T-cell (primary cell): ENCODE measurements at places on chromosomes 11 and 22.
A peak's percentile ranks its signal among the peaks of the same experiment; 100 is the strongest.

DNA sequence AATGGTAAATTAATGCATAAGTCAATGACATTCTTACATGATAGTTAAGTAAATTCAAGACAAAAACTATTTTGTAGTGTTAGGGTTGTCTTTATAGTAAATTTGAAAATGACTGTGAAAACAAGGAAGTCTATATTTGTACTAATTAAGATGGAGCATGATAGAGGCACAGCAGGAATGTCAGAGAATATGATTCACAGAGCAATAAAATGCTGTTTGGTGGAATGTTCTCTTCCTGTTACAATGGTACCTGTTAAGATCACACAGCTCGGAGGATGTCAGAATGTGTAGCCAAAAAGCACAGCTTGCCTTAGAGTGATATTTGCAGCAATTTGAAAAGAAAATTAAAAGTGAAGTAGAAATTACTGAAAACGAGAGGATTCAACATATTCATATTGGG, 2339.7 kb upstream of the RAG2 start:
- no peak overlapping the region for H3K4me3 ChIP-seq
- no peaks in the 10 kb centered on the region for H3K4me1 ChIP-seq
- H3K27ac ChIP-seq: no peak overlapping the region
- no peak for DNase-seq
- no peaks in the 10 kb centered on the region for H3K36me3 ChIP-seq

DNA sequence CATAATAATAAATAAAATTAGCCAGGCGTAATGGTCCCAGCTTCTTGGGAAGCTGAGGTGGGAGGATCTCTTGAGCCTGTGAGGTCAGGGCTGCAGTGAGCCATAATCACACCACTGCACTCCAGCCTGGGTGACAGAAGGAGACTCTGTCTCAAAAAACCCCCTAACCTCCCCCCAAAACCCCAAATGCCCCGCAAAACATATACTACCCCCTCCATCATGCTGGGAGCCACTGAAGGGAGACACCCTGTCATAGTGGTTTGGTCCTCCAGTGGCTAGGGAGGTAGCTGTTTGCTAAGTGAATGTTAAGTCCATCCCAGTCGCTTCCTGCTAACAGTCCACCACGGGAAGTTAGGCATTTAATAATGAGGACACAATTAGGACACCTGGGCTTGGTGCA, 125.0 kb downstream of the ABTB2 start:
- H3K36me3 ChIP-seq: no peaks in the 10 kb centered on the region
- peaks cover 12% of the 10 kb centered on the region for H3K27me3 ChIP-seq
- no peak overlapping the region for H3K27ac ChIP-seq
- peaks cover 5% of the 10 kb centered on the region for H3K4me1 ChIP-seq
- H3K4me3 ChIP-seq: no peak overlapping the region

DNA sequence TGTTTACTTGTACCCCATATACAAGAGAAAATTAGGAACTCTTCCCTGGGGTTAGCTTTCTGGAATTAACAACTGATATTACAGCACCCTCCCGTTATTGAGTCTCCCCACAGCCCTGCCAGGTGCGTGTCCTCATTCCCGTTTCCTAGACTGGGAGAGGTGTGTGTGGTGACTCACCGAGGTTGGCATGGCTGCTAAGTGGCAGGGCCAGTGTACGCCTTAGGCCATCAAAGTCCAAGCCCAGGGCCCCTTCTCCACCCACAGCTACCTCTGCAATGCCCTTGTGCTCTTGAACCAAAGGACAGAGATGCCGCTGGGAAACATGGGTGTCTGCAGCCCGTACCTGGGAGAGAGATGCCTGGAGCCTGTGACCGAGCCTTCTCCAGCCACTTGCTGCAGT, 12.3 kb downstream of the IFT27 start:
- DNase-seq: no peak
- no peaks in the 10 kb centered on the region for H3K4me1 ChIP-seq
- no peak overlapping the region for H3K4me3 ChIP-seq
- H3K36me3 ChIP-seq: peaks cover 9% of the 10 kb centered on the region

- DNase-seq: no peak
- no peaks in the 10 kb centered on the region for H3K36me3 ChIP-seq
- H3K27ac ChIP-seq: no peak overlapping the region
- H3K4me3 ChIP-seq: no peak overlapping the region
- H3K4me1 ChIP-seq: no peaks in the 10 kb centered on the region
Measured at GRCh38 chr22:47322854-47323253, 560.4 kb downstream of the TBC1D22A start.

DNA sequence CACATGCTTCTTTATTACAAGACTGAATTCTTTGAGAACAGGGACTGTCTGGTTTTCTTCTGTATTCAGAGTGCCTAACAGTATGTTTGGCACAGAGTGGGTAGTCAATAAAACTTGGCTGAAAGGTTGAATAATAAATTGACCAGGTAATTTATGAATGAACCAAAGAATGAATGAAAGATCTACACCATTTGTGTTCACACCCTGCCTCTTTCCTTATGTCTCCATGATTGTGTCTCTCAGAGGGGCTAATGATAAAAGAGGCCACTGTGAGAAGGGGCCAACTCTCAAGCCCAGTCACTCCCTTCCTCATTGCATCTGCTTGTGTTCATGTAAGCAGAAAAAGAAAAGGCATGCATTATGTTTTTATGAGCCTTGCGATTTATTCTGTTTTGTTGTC, 569.7 kb upstream of the TENM4 start:
- no peak overlapping the region for H3K27ac ChIP-seq
- no peaks in the 10 kb centered on the region for H3K27me3 ChIP-seq
- H3K4me1 ChIP-seq: no peaks in the 10 kb centered on the region
- no peak for DNase-seq
- no peaks in the 10 kb centered on the region for H3K36me3 ChIP-seq

- H3K27ac ChIP-seq: no peak overlapping the region
- no peak overlapping the region for H3K4me3 ChIP-seq
- no peaks in the 10 kb centered on the region for H3K27me3 ChIP-seq
- DNase-seq: no peak
Measured at GRCh38 chr22:40405178-40406062, 35.0 kb downstream of the SGSM3 start.

DNA sequence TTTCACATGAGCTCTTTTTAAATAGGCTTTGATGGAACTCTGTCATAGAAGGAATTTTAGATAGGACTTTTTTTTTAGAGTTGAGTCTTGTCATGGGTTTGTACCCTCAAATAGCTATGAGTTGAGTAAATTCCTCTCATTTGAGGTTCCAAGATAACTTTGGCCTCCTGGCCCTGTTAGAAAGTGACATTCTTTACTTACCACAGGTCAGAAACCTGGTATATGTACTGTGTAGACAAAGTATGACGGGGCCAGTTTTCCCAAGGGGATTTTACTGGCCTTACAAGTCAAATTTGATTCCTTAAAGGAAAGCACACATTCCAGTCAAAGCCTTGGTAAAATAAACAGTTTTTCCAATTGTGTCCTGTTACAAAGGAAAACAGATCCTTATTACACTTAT, 729.3 kb upstream of the LUZP2 start:
- no peak overlapping the region for H3K27ac ChIP-seq
- H3K36me3 ChIP-seq: no peaks in the 10 kb centered on the region
- DNase-seq: no peak
- H3K4me3 ChIP-seq: no peak overlapping the region
- H3K27me3 ChIP-seq: no peaks in the 10 kb centered on the region
- H3K4me1 ChIP-seq: no peaks in the 10 kb centered on the region

- H3K27me3 ChIP-seq: no peaks in the 10 kb centered on the region
- H3K36me3 ChIP-seq: peaks cover 3% of the 10 kb centered on the region
- no peak overlapping the region for H3K4me3 ChIP-seq
- peak overlapping the region; percentile 96 for H3K27ac ChIP-seq
- no peak for DNase-seq
Measured at GRCh38 chr11:128473636-128474035, 113.7 kb downstream of the ETS1 start.

DNA sequence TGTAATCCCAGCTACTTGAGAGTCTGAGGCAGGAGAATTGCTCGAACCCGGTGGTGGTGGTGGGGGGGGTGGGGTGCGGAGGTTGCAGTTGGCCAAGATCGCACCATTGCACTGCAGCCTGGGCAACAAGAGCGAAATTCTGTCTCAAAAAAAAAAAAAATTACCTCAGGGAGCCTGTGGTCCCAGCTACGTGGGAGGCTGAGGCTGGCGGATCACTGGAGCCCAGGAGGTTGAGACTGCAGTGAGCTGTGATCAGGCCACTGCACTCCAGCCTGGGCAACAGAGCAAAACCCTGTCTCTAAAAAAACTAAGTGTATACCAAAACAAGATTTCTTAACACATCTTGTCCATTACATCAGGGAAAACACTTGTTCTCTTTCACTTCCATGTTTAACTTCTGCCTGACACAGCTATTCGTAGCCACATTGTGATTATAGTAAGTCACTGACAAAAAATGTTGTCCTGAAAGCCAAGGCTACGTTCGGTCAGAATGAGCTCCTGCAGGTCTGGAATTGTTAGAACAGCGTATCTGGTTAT, 1.4 kb downstream of the TMEM80 start:
- H3K27me3 ChIP-seq: no peaks in the 10 kb centered on the region
- no peak overlapping the region for H3K27ac ChIP-seq
- no peak for DNase-seq

GRCh38 chr11:71164621-71165020, 87.8 kb downstream of the SHANK2 start:
- peaks cover 4% of the 10 kb centered on the region for H3K27me3 ChIP-seq
- H3K27ac ChIP-seq: no peak overlapping the region
- no peak overlapping the region for H3K4me3 ChIP-seq
- H3K36me3 ChIP-seq: no peaks in the 10 kb centered on the region
- no peaks in the 10 kb centered on the region for H3K4me1 ChIP-seq

DNA sequence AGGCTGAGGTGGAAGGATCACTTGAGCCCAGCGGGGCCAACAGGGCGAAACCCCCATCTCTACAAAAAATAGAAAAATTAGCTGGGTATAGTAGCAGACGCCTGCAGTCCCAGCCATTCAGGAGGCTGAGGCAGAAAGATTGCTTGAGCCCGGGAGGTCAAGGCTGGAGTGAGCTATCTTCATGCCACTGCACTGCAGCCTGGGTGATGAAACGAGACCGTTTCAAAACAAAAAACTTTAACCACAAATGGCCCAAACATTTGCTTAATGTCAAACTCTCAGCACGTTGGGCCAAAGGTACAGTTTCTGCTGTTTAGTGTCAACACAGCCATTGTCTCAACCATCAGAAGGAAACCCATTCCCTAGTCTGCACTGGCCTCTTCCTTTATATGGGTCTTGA, 69.2 kb upstream of the TTC12 start:
- DNase-seq: no peak
- no peak overlapping the region for H3K4me3 ChIP-seq
- peaks cover 16% of the 10 kb centered on the region for H3K27me3 ChIP-seq
- no peak overlapping the region for H3K27ac ChIP-seq
- H3K4me1 ChIP-seq: peaks cover 2% of the 10 kb centered on the region

DNA sequence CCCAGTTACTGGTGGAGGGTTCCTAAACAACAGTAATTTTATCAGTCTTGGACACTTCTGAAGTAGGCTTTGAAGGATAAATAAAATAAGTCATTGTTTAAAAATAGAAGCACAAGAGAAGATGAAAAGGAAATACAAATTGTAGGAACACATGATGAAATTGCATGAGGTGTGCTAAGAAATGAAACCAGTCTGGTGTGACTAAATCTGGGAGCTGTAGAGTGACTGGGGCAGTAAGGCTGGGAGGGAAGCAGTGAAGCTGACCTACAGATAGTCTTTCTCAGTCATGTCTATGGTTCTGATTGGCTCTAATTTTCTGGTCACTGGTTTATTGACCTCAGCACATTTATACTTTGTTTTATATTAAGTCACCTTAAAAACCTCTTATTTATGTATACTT, 139.1 kb downstream of the SLC17A6 start:
- H3K27ac ChIP-seq: no peak overlapping the region
- no peaks in the 10 kb centered on the region for H3K4me1 ChIP-seq
- no peaks in the 10 kb centered on the region for H3K36me3 ChIP-seq

- H3K27me3 ChIP-seq: peaks cover 9% of the 10 kb centered on the region
- DNase-seq: no peak
- H3K36me3 ChIP-seq: no peaks in the 10 kb centered on the region
Measured at GRCh38 chr22:46517255-46517761, 20.1 kb downstream of the CELSR1 start.

- H3K36me3 ChIP-seq: peaks cover 8% of the 10 kb centered on the region
- H3K27me3 ChIP-seq: peaks cover 10% of the 10 kb centered on the region
- H3K4me1 ChIP-seq: peaks cover 14% of the 10 kb centered on the region
- no peak for DNase-seq
Measured at GRCh38 chr11:133921026-133921425, 35.7 kb downstream of the IGSF9B start.

GRCh38 chr11:88508759-88509581, 171.4 kb upstream of the CTSC start:
- peak overlapping the region; percentile 44 for H3K4me3 ChIP-seq
- no peak for DNase-seq
- peaks cover 23% of the 10 kb centered on the region for H3K27me3 ChIP-seq
- H3K36me3 ChIP-seq: no peaks in the 10 kb centered on the region
- H3K4me1 ChIP-seq: no peaks in the 10 kb centered on the region

DNA sequence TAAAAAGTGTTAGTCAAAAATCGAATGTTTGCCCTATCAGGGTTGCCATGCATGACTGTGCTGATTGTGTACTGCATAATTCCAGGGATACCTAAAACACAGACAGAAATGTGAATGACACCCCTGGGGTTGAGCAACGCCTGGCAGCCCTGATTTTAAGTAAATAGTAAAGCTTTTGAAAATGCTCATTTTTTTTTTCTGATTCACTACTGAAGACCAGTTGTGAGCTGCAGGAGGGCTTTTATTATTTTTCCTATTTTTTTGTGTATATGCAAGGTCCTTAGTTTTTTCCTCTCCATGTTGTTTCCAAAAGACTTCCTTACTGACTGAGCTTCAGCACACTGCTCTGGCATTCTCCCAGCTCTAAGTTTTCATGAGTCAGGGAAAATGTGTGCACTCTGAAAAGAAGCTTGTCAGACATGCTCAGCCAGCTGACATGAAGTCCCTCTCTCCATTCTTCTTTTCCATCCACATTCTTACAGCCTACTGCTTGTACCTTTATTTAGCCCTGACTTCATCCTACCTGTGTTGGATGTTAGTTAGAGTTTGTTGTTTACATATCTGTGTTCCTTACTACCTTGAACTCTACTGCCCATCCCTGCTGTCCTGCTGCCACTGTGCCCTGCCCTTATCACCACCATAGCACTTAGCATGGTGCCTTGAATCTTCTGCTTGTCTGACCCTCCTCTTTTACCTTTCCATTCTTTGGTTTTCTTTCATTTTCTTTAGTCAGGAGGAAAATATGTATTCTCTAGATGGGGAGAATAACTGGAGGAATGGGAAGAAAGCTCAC, 79.5 kb downstream of the HORMAD2 start:
- no peaks in the 10 kb centered on the region for H3K36me3 ChIP-seq
- no peak for DNase-seq
- H3K4me3 ChIP-seq: no peak overlapping the region
- H3K27ac ChIP-seq: no peak overlapping the region
- H3K4me1 ChIP-seq: no peaks in the 10 kb centered on the region

- peak overlapping the region; percentile 12 for H3K4me3 ChIP-seq
- no peak for DNase-seq
- H3K4me1 ChIP-seq: peaks cover 55% of the 10 kb centered on the region
- H3K27ac ChIP-seq: peak overlapping the region; percentile 69
- H3K36me3 ChIP-seq: no peaks in the 10 kb centered on the region
Measured at GRCh38 chr11:114172055-114172861, 112.7 kb downstream of the ZBTB16 start.

DNA sequence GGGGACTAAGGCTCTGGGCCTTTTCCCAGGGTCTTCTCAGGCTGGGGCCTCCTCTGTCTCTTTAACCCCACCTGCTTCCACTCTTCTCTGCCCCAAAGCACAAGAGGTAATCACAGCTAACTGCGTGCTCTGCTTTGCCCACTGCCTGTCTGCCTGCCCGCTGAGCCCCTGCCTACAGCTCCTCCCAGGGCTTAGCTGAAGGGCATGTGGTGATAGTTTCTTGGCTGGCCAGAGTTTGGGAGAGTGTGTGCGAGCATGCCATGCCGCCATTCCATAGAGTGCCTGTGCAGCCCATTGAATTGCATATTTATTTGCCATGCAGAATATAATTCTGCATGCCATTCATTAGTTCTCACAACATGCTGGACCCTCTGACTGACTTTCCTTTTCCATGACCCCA, 32.5 kb downstream of the PHLDB1 start:
- no peaks in the 10 kb centered on the region for H3K4me1 ChIP-seq
- H3K27me3 ChIP-seq: no peaks in the 10 kb centered on the region
